ENCODE measurements at places on chromosomes 3 and 15. TPM values are rescaled to one million over a fixed set of nuclear protein-coding genes. Genes with fewer than 3 reads are reported as not detected.

The UROC1 gene
- not detected for total RNA-seq

GRCh38 chr3:126638790-126639189, 16.1 kb downstream of the TXNRD3 start:
- DNase-seq, result no peak

DNA sequence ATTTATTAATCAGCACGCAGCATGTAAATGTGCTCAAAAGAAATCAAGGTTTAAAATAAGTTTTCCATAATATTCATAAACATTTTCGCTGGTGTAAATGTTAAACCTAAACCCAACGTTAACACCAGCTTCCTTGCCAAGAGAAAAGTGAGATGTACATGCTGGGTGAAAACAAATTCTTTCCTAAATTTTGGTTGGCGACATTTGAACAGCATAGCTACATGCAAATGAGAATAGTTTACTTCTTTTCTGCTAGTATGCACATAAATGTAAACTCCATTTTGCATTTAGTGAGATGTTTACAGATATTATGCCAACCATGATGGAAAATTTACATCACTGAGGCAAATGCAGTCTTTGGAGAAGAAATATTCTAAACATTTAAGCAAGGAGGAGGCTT, 182.2 kb downstream of the GAP43 start:
- no peak for DNase-seq

DNA sequence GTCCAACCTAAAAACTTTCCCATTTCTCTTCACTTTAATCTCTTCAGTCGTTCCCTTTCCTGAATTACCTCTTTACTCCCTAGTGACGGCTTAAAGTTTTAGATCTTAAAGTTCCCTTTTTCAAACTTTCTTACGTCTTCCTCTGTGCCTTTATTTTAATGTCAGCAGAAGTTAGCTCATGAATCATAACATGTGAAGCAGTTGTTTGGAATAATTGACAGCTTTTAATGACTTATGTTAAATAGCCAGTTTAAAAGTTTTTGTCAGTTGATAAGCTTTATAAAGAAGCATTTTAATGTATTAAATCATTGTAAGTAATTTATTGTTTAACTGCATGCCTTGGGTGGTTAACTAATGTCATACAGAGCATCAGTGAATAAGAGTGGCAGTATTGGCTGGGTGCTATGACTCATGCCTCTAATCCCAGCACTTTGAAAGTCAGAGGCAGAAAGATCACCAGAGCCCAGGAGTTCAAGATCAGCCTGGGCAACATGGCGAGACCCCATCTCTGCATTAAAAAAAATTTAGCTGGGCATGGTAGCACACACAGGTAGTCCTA, 33.9 kb downstream of the PIK3CA start:
- peak; percentile 37 for DNase-seq

The SOX2 gene
- total RNA-seq, result 0.96 TPM

DNA sequence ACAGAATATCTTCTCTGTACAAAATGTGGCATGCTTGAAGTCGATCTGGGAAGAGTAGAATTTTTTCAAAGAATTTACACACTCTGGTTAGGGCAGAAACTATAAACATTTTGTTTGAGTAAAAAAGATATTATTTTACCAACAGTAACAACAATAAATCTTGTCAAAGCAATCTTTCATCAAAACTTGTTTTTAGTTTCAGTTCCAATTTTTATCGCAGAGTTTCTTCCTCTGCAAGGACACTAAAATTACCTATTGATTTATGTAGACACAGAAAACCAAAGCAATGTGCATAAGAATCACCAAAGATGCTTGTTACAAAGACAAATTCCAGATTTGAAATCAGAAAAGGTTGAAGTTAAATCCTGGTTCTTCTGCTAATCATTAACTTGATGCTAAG, 61.9 kb downstream of the CGGBP1 start:
- no peak for DNase-seq

DNA sequence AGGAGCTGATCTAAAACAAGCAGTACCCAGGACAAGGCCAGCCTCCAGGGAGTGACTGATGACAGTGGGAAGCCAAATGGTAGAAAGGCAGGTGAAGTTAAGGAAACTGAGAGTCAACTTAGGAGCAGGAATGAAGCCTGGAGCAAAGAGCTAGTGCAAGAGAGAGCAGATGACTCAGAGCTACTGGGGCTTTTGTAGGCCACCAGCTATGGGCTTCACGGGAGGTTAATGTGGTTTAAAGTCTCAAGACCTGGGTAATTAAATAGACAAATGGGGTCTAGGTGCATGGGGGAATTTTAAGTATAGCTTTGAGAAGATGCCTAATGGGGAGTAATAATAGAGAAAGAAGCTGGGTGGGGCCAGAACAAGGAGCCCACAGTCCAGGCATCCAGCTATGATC, 3.1 kb downstream of the CD86 start:
- DNase-seq, result no peak

The MYL3 gene
- total RNA-seq, result not detected

- peak; percentile 42 for DNase-seq
These were observed 75.3 kb downstream of the RFX7 start for GRCh38 chr15:56168394-56168793.

- no peak for DNase-seq
These were observed 46.0 kb downstream of the SETD2 start for GRCh38 chr3:47117807-47118364.

DNA sequence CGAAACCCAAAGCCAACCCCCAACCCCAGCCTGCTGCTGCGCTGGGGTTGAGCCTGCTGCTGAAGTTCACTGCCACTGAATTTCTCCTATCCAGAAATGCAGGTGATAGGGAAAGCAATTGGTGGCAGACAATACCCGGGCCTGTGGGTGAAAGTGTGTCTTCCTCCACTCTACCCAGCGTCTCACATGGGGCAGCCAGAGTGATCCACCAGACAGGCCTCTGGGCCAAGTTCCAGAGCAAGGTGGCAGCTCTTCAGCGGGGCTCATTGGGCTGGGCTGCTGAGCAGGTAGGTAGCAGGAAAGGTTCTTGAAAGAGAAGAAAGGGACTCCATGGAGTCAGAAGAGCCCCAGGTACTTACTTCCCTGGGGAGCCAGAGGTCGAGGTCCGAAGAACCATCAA, 6.0 kb downstream of the ADCY5 start:
- no peak for DNase-seq

- DNase-seq, result no peak
These were observed 173.6 kb upstream of the BHLHE40 start for GRCh38 chr3:4805662-4806061.

DNA sequence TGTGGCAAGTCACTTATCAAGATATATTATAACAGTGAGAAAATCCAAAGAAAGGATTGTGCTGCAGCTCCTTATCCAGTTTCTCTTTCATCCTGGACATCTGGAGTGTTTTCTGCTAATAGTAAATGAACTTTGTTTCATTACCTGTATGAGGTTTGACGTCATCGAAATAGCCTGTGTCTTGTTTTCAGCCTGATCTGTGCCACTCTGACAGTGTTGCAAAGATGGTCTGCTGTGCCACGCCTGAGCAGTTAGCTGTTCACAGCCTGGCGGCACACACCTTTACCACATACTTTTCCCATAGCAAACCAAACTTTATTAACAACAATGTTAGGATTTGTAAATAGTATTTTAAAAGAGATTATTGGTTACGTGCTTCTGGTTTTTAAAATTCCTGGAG, 34.0 kb downstream of the YEATS2 start:
- DNase-seq, result no peak
